ENCODE measurements at places on chromosomes 11 and 22.

DNA sequence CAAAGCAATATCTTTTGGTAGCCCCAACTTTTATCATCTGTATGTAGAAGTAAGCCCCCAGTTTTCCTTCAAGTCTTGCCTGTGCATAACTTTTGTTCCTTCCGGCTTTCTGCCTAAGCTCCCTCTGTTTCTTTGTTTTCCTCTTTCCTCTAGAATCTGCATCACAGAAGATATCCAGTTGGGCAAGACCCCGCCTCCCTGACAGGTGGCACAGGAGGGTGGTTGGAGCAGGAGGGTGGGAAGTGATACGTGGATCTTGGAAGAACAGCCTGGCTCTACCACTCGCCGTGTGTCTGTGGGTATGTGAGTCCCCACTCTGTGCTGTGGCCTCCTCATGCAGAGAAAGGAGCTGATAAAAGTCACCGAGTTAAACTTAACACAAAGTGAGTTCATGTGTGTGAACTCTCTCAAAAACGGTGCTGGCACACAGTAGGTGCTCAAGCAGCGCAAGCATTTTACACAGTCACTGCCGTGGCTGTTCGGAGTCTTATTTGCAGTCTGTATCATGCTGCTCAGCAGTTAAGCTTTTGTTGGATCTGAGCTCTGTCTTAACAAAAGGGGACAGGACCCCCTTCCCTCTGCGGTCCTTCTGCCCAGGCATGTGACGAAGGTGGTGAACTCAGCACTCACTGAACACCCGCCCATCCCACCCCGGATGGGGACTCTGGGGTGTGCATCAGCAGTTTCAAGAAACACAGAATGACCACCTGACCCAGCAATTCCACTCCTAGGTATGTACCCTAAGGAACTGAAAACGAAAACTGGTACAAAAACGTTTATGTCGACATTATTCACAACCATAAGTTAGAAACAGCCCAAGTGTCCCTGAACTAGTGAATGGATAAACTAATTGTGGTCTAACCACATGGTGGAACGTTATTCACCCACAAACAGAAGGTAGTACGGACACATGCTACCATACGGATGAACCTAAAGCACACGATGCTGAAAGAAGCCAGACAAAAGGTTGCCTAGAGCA, 249.1 kb downstream of the CTTN start:
- DNase-seq, result no peak

DNA sequence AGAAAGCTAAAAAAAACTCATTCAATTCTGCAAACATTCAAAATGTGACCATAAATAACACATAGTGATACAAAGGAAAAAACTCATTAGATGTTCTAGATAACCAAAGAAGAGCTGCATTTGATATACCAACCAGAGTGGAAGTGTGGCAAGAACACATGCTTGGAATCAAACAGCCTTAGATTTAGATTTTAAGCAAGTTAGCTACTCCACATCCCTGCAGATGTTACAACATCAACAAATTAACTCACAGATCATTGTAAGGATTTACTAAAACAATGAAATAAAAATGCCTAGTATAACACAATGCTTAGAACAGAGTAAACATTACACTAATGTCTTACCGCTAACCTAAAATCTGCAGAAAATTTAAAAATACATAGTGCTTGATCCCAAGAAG, 114.0 kb upstream of the AKIP1 start:
- DNase-seq, result no peak

GRCh38 chr11:107719073-107719472, 7.2 kb upstream of the SLN start:
- no peak for DNase-seq

GRCh38 chr11:45444796-45445195, 158.7 kb upstream of the SYT13 start:
- DNase-seq, result peak; percentile 16

GRCh38 chr11:120532082-120532831, 20.7 kb downstream of the GRIK4 start:
- DNase-seq, result no peak

DNA sequence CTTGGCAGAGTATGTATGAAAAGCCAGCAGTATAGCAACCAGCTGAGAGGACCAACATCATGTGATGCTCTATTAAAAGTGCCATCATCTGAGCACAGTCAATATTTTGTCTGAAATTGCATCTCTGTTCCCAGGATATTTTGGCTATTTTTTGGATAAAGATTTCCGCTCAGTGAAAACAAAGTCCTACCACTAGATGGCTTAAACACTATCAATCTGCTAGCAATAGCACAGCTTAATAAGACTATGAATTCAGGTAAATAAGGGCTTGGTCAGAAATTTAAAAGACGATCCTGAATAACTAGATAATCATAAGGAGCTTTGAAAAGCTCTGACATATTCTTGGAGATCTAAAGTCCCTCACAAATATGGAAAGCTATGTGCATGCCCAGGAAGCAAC, 74.4 kb downstream of the MS4A13 start:
- peak; percentile 34 for DNase-seq

Data from PC-3 (cell line).